ENCODE measurements at places on chromosomes 2 and 18. TPM values are rescaled to one million over a fixed set of nuclear protein-coding genes. Genes with fewer than 3 reads are reported as not detected.

Gene CLEC4F
- total RNA-seq, result not detected

Gene SPEG
- total RNA-seq, result 1.3 TPM

Gene SLC4A3
- not detected for total RNA-seq

Gene OR6B2
- total RNA-seq, result not detected

Gene CD8B2
- not detected for total RNA-seq
